ENCODE measurements at places on chromosomes 11 and 22.

DNA sequence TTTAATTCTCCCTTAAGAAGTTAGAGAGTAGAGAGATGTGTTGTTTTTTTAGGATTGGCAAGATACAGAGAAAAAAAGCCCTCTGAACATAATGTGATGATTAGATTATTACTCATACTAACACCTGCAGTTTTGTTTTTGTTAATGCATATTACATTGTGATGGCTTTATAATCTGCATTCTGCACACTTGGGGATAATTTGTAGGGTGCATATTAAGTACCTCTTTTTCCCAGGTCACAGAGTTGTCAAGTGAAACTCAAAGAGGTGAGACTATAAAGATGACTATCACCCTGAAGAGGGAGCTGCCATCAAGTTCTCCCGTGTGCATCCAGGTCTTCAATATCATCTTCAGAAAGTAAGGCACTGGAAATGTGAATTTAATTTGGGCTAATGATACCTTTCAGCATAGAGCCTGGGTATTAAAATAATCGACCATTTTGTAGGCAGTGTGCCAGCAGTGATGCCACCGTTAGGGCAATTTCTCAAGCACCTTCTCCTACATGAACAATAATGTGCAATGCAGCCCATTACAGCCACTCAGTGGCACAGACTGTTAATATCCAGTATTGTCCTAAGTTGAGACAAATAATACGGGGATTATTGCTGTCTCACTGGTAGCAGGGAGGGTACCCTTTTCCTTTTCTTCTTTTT, 16.2 kb downstream of the PIWIL4 start:
- no peak for DNase-seq

DNA sequence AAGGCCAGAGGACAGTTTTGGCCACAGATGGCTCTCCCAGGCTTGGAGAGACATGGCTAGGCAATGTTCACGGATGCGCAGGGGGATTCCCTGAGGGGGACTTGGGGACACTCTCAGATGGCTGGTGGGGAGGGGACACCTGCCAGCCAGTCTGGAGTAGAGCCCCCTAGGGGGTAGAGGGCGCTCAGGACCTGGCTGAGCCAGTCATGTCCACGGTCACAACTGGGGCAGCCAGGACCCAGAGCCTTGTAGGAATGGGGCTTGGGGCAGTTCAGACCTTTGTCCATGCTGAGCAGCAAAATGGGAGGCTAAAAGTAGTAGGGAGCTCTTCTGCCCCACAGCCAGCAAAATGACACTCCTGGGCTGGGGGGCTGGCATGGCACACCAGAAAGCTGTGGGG, 1.7 kb downstream of the CSDC2 start:
- DNase-seq, result no peak

GRCh38 chr11:93482556-93482955, 60.6 kb downstream of the SMCO4 start:
- no peak for DNase-seq

- no peak for DNase-seq
Measured at GRCh38 chr22:42388130-42388797, 43.9 kb downstream of the NFAM1 start.

GRCh38 chr22:47784991-47785390, 1022.5 kb downstream of the TBC1D22A start:
- no peak for DNase-seq

GRCh38 chr11:125768336-125769046, 10.1 kb downstream of the PATE2 start:
- no peak for DNase-seq

DNA sequence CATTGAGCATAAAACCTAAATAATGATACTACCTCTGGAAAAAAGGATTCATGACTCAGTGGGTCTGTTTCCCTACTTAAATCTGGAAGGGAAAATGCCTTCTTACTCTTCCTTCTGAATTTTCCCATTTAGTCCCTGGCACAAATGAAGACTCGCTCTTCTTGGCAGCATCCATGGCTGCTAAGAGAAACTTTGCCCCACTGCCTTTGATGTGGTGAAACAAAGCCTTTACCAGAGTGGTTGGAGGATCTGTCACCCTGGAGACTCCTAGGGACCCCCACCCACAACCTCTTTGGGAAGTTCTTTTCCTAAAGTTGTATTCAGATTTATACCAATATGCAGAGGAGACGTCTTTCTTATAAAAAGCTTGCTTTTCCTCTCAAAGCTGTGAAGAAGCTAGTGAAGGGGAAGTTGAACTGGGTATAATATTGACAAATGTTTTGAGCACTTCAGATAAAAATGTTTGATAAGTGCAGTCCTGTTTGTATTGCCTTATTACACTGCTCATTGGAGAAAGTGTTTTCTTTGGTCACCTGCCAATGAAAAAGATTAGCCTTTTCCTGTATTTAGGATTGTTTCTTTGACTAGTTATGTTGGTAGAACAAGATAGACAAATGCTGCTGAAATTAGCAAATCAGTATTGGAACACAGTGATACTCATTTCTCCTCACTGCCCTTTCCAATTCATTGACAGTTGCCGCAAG, 77.3 kb downstream of the ARFGAP2 start:
- no peak for DNase-seq

DNA sequence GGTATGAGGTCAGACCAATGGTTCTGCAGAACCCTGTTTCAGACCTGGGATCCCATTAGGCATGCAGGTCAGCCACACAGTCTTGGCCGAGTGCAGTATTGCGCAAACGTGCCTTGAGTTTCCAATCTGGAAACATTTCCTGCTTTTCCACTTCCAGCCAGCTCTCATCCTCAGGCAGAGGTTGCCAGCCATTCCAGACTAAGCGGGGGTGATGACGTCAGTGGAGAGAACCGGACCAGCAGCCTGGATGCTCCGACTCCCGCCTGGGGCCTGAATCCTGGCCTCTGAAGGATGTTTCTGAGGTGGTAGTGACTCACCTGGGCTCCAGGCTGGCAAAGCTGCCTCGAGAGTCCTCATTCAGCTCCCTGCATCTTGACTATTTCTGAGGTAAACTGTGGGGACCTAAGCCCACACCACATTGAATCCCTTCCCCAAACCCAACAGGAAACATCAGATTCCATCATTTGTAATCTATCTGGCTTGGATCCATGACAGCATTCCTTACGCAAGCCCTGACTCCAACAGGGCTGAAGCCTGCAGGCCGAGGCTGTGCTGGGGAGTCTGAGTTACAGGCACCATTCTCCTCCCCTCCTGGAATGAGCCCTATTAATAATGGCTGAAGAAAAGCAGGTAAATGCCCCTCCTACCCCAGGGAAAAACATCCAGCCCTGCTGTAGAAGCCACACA, 83.0 kb downstream of the ABTB2 start:
- no peak for DNase-seq

DNA sequence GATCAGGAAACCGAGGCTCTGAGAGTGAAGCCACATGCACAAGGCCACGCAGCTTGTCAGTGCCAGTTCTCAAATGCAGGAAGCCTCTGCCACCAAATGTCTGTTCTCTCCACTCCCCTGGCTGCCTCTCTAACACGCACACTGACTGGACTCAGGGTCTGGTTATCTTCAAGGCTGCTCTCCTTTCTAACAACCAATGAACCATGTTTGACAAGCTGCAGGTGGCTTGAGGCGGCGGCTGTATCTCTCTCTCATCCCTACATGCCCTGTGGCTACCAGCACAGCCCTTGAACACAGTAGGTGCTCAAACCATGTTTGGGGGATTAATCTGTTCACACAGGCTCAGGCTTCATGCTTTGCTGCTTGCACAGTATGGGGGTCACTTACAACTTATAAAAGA, 23.7 kb downstream of the MFNG start:
- DNase-seq, result no peak

DNA sequence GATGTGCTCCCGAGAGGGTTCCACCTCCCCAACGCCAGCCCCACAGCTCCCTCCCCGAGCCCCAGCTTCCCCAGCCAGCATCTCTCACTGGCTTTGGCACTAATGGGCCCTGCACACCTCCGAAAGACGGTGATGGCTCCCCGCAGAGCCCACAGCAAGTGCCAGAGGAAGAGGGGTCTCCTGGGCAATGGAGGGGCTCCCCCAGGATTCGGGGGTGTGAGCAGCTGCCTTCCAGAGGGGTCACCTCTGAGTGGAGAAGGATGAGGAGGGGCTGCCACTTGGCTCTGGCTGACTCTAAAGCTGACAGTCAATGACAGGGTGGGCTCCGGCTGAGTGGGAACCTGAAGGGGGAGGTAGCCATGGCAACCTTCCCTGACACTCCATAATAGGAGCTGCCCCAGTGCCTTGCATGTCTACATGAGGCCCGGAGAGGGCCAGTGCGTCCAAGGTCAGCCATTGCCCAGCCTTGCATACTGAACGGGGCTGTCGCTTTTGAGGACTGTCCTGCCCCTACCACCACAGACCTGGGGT, 98.6 kb upstream of the SYT13 start:
- DNase-seq, result no peak

DNA sequence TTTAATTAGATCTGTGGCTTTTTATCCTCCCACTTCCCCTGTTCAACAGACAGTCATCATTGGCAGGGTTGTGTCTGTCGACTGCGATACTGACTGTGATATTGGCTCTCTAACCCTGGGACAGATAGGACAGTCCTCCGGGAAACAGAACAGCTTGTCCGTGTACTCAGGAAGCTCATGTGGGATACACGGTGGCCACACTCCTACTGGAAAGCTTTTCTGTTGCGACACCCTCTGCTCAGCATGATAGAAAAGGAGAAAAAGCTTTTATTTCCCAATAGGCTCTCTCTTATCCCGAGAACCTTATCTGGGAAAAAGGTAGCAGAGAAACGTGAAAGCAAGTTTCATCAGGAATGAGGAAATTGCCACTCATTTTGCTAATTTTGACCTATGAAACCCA, 60.4 kb upstream of the HSPA8 start:
- no peak for DNase-seq

DNA sequence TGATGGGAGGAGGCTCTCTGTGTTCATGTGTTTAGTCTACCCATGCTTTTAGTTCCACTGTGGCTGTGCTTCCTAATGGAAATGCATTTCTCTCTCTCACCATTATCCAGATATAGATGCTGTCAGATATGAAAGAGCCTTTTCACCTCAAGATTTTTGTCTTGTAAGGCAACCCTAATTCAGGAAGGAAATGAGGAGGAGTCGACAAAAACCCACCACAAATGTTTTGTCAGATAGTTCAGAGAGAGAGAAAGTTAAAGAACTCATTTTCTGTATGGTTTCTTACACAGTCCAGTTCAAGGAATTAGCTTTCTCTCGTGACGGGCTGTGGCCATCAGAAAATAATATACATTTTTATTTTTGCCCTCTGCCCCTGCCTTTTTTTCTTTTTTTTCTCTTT, 82.5 kb downstream of the ARL14EP start:
- no peak for DNase-seq

GRCh38 chr11:76672431-76673175, 2.1 kb upstream of the LRRC32 start:
- DNase-seq, result no peak

DNA sequence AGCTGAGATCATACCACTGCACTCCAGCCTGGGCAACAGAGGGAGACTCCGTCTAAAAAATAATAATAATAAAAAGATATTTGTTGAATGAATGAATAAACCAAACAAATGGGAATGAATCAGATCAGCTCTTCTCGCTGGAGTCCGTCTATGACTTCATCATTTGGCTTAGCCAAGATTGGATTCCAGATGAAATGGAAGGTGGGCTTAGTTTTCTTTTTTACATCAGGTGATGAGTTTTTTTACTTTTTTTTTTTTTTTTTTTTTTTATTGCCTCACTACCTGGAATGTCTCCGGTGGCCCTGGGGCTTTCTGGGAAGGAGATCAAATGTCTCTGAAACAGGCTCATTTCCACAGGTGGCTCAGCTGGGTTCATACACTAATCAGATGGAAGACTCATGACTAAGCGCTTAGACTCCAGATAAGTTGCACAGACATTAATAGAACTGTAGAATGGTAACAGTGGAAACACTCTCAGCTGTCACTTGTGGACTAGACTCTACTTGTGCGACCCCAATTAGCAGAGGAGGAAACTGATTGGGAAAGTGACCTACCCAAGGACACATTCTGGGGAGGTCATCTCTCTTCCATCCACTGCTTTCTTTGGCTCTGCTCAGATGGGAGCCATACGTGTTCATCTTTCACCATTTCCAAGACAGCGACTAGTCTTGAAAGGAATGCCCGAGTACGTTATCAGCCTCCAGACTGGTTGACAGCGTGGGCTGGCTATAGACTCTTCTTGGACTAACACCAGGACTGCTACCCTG, 20.5 kb upstream of the RBFOX2 start:
- DNase-seq, result no peak

- DNase-seq, result no peak
Measured at GRCh38 chr11:96748639-96749370, 359.0 kb downstream of the JRKL start.

- DNase-seq, result no peak
Measured at GRCh38 chr22:44318751-44319150, 6.0 kb upstream of the SHISAL1 start.

DNA sequence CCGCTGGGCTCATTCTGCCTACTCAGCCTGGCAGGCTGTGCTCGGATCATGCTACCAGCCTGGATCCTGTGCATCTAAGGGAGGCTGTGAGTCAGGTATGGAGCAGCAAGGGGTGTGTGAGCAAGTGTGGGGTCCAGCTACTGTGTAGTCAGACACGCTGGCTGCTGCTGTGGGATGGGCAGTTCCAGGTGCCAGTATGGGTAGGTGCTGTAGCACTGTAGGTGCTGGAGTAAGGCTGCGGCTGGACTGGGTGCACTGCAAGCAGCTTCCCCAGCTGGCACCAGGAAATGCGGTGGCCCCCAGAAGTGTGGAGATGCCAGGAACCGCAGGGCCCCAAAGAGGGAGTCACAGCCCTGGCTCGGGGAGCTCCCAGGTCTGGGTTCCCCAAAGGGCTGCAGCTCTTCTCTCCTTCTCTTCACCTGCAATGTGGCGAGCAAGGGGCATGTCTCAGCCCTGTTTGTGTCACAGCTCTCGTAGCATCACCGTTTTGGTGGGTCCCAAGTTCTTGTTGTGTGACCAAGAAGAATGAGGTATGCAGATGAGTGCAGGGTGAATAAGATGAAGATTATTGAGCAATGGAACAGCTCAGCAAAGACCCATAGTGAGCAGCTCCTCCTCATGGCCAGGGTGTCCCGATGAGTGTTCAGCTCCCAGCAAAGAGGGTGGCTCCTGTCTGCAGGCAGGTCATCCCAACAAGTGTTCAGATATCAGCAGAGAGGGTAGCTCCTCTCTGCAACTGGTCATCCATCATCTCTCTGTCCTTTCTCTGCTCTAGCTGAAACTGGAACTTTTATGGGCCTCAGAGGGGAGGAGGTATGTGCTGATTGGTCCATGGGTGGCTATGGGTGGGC, 462.9 kb downstream of the TBC1D22A start:
- no peak for DNase-seq
